ENCODE measurements at places on chromosomes 5 and 9.
A peak's percentile ranks its signal among the peaks of the same experiment; 100 is the strongest.

GRCh38 chr5:38720554-38721361, 125.1 kb upstream of the OSMR start:
- no peak for DNase-seq

- DNase-seq = no peak
These were observed 72.4 kb upstream of the MEF2C start for GRCh38 chr5:88955403-88955802.

DNA sequence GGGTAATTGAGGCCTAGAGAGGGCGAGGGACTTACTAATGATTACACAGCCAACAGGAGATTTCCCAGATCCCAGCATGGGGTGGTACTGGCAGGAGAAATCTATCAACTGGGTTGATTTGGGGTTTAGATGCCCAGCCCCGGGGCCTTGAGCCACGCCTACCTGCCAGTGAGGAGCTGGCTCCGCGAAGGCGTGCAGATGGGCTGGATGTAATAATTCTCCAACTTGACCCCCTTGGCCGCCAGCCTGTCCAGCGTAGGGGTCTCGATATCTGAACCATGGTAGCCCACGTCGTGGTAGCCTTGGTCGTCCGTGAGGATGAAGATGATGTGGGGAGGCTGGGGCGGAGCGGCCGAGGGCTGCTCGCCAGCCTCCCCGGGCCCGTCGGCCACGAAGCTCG, 804 bp downstream of the ARSI start:
- DNase-seq = no peak

DNA sequence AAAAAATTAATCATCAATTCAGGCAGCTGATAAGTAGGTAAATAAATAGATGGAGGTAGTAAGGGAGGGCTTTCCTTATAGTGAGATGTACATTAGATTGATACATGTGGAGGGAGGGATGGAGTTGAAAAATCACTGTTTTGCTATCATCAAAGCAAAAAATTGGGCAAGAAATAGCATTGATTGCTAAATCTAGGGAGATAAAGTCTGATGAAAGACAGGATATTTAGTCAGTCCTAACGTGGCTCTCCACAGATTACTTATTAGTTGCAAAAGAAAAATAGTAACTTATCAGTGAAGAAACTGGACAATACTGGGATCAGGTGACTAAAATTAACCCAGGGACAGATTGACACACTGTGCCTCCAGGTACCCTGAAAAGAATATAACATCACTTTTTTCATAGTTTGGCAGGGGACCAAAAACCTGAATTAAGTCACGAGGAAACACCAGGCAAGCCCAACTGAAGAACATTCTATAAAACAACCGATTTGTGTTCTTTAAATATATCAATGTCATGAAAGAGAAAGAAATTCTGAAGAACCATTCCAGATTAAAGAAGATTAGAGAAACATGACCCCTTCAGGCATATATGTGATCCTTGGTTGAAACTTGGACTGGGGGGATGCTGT, 27.1 kb upstream of the GOLPH3 start:
- DNase-seq = no peak

DNA sequence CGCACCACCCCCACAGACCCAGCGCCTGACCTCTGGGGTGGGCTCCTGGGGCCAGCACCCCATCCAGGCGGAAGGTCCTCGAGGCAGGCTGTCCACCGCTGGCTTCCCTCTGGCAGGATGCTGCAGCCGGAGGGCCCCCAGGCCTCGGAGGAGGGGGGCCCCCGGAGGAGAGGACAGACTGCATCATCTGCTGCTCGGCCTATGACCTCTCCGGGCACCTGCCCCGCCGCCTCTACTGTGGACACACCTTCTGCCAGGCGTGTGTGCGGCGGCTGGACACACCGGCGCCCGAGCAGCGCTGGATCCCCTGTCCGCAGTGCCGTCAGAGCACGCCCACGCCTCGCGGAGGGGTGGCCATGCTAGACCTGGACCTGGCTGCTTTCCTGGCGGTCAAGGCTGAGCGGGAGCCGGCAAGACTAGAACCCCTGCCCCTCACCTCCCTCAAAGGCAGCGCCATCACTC, 1.2 kb downstream of the RNF224 start:
- DNase-seq = no peak

DNA sequence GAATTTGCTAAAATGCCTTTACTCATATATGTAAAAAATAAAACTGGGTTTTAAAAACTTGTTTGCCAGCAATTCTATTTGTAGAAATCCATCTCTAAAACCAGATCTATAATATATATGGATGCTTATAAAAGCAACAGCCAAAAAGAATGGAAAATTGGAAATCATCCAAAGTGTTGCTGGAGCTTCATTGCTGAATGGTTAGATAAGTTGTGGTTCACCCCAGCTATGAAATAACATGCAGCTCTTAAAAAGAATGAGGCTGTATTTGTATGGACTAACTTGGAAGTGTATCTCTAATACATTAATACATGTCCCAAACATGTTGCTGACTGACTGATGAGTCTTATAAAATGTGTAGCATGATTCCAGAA, 76.2 kb downstream of the STK10 start:
- DNase-seq = no peak

DNA sequence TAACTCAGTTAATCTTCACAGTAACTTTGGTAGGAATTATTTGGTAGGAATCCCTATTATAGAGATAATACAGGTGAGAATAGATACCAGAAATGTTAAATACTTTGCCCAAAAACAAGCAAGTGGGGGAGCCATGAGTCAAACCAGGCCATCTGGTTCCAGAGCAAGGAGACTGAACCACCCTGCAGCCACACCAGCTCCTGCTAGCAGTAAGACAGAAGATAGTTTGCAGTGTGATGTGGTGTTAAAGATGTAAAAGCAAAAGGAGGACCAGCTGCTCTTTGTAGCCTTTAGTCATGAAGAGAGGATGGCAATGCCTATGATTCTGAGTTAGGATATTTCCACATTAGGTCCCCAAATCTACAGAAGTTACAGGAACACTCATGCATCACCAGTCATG, 101.4 kb downstream of the PRKACG start:
- DNase-seq = peak; percentile 56

DNA sequence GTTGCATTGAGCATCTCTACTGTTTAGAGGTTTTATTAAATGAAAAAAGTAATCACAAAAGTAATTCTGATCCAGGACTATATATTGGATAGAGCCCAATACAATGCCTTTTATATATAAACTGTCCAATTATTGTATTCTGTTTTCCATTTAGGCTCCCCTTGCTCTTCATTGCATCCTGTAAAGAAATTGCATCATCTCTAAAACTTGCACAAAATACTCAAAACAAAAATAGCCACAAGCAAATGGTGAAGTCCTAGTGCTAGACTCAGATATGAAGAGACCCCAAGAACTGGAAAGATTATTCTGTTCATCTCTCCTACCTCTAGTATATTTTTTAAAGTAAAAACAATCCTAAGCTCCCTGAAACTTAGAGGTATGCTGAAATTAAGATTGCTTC, 195.8 kb downstream of the NNT start:
- DNase-seq = no peak

- DNase-seq = no peak
These were observed 38.7 kb upstream of the ANKRD34B start for GRCh38 chr5:80608731-80609130.

GRCh38 chr5:72377910-72378638, 57.9 kb downstream of the PTCD2 start:
- DNase-seq = no peak

DNA sequence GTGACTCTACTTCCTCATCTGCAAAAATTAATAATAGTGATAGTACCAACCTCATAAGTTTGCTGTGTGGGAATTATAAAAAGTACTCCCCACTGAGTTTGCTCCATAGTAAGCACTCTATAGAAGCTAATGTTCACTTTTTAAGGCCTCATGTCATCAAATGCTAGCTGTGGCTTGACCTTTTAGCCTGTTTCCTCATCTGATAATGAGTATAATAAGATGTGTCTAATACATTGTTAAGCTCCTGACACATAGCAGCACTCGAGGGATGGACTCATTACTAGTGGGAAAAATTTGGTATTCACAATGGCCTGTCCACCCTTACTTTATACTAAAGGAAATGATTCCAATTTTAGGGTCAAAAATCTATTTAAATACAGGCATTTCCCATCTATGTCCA, 26.1 kb upstream of the CAST start:
- DNase-seq = no peak

DNA sequence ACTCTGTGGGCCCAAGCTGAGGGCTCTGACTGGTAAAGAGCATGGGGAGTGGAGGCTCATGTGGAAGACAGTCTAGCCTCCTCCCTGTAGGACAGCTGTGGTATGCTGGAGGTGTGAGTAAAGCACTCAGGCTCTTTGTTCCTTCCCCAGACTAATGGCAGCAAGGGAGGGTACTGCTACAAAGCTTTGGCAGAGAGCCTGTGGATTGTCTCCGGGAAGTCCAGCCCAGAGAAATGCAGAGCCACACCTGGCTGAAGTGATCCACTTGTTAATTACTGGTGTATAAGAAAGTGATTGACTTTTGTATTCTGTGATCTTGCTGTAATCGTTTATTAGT, 161.7 kb downstream of the OXCT1 start:
- DNase-seq = no peak

DNA sequence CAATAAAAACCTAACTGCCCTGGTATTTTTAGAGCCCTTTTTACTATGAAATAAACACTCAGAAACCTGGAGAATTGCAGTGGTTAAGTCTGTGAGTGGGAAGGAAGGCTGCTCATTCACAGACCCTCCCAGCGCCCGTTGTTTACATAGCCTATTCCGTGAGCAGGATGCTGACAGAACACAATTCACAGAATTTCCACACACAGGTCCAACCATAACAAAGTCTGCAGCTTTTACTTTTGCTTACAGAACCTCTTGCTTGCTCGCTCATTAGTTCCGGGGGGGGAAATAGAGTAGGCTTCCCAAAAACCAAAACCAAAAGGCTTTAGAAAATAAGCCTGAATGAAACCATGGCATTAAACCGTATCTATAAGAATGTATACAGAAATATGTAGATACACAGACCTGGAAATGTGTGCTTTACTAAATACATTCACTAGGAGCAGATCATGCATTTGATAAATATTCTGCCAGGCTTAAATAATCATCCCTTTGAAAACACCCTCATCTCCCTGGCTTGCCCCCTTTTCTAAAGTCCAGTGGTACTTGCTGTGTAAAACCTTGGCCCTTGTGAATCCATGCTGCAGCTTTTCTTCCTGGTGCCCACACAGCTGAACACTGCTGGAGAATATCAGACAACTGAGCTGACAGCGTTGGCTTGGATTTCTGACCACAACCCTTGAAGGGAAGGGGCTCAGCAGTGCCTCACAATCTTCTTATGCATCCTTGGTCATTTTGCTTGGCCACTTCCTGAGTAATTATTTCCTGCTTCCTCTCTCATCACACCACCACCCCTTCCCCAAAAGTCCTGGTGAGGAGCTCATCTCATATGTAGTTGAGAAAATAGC, 128.0 kb downstream of the FANCC start:
- peak; percentile 45 for DNase-seq

- no peak for DNase-seq
These were observed 32.1 kb downstream of the RAPGEF1 start for GRCh38 chr9:131707733-131708157.

DNA sequence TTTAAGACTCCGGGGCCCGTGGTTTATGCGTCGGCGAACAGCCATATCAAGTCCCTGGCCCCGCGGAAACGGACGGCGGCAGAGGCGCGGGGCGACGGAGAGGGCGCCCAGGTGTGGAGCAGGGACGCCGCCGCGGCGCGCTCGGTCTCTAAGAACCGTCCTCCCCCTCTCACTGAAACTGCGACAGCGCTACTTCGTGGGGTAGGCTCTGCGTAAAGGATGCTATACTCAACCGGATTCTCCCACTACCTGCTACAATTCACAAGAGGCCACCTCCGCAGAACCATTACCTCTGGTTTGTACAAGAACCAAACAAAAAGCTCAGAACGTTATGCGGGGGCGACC, 404 bp downstream of the MRNIP start:
- peak; percentile 72 for DNase-seq

- DNase-seq = no peak
These were observed 24.0 kb downstream of the ELL2 start for GRCh38 chr5:95937607-95938152.

- no peak for DNase-seq
These were observed 131.7 kb upstream of the GPR151 start for GRCh38 chr5:146647656-146648199.

DNA sequence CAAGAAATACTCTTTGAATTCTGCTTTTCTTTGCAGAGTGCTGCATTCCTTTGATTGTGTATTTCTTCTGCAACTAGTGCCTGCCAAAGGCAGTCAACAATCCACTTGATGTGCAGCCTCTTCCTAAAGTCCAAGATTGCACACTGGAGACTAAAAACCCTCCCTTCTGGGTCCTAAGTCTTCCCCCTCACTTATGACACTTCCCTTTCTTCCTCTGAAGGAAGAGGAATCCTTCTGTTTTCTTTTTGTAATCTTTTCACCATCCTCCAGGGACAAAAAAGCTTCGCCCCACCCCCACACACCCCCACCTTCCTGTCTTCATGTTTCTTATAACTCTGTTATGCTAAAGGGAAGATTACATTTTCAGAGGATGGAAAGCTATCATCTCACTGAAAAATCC, 39.9 kb downstream of the WDR36 start:
- DNase-seq = no peak

DNA sequence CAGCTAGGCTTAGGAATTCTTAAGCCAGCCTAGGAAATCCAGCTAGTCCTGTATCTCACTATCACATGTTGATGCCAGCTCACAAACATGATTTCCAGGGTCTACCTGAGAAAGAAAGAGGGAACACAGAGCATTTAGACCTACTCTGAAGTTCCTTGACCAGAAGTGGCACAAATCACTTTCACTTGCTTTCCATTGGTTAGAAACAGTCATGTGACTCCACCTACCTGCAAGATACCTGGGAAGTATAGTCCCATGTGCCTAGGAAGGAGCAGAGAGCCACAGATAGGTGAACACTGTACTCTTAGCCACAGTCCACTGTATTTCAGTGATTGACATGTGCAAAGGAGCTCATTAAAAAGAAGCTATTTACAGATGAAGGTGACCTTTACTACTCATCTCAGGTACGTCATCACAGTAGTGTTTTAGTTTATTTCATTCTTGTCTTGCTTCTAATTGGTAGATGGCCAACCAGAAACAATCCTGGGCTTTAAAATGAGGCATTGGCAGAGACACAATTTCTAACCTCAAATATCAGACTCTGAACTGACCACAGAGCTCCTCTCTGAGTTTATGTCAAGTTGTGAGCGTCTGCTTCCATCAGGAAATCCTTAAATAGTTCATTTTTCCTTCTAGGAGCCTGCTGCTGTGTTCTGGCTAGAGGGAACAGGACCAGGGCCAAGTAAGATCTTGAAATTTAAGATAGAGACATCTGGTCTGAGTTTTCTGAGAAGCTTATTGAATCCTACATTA, 340.7 kb downstream of the TLE4 start:
- DNase-seq = no peak

DNA sequence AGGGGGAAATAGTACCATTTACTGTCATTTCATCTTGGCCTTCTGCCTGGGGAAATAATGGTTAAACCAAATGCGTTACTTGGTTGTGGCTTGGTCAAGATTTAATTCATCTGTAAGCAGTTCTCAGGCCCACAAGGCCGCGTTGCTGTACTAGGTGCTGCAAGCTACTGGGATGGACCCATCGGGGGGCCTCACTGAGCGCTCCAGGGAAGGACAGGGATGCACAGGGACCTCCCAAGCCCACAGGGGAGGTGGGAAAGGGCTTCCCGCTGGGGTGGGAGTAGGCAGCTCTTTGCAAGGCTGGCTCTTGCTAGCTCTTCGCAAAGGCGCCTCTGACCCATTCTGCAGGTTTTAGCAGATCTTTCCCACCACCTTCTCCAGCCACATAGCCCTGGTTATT, 8.0 kb downstream of the GFPT2 start:
- no peak for DNase-seq
